Bone marrow (tissue), 2 donors: ENCODE measurements at places on chromosomes 3 and 15.

DNA sequence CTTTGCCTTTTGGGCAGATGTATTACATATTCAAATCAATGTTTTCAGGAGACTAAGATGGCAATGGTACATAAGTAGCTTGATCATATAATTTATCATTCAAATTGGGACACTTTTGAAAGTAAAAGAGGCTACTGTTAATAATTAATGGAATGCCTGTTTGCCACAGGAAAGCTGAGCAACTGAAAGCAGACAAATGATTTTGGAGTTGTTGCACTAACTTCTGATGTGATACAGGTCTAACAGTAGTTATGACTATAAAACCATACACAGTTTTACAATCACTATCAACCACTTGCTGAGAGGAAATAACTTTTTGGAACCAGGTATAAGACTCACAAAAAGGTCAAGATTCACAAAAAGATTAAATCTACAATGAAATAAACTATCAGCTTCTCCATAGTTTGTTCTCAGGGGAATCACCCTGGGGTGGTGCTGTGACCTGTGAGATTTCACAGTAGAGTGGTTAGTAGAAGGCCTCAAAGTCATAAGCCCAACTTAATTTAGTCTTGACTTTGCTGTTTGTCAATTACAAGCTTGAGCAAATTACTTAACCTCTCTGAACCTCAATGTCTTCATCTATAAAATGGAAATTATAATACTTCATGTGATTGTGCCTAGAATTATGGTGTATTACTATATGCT lies 42.7 kb downstream of the HHLA2 start:
- no peak for DNase-seq

GRCh38 chr3:150331978-150332568 lies 76.0 kb upstream of the TSC22D2 start:
- no peak for DNase-seq

GRCh38 chr3:43783987-43784639 lies 93.4 kb downstream of the ABHD5 start:
- no peak for DNase-seq

DNA sequence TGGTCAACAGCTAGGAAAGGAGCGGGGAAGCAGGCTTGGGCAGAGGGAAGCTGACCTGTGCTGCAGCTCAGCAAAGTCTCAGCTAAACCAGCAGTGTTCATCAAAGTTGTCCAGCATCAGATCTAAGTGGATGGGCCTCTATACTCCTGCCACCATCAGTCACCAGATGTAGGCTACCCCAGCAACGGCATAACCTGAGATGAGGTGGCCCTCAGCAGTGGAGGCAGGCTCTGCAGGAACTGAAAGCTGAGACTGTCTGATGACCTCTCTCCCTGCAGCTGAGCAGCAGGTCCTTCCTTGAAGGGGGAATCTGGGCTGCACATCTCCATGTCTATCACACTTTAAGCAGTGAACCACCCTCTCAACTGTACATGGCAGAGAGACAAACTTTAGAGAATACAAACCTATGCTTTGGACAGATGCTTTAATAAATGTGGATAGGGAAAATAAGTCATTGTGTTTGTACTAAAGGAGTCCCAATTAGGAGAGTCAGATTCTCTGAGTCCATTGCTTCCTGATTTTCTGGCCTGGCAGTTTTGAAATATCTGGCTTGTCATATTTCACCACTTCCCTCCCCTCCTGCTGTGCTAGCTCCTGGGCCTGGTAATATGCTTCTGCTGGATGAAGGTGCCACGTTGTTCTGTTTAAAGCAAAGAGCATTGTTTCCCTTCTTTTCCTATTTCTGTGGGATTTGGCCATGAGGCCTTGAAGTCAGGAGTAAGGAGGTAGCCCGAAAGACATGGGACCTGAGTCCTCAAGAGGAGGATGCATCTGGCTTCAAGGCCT lies 11.1 kb upstream of the PSTPIP1 start:
- no peak for DNase-seq

DNA sequence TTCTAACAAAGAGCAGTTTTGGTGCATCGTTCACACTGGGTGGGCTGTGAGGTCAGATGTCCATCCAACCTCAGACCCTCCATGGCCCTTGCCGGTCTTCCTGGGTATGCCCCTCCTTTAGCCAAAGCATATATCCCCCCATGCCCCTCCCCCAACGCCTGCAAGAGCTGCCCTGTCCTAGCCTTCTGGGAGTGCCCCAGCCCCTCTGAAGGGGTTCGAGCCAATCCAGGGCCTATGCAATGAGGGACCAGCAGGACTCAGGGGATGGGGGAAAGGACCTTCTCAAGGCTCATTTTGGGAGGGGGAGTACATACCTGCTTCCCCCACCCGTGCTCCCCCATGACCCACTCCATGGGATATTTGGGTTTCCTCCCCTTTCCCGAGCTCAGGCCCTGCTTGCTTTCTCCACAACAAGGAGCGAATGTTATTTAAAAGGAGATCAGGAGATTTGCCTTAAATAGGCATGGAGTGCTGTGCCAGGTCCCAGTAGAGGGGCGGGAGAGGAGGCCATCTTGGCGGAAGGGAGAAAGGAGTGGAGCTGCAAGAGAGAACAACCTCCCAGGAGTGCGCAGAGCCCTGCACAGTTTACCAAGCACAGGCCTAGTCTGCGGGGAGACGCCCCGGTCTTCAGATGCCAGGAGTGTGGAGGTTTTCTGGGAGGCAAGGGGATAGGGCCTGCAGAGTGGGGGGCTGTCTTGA lies 18.2 kb downstream of the PIF1 start:
- no peak for DNase-seq

DNA sequence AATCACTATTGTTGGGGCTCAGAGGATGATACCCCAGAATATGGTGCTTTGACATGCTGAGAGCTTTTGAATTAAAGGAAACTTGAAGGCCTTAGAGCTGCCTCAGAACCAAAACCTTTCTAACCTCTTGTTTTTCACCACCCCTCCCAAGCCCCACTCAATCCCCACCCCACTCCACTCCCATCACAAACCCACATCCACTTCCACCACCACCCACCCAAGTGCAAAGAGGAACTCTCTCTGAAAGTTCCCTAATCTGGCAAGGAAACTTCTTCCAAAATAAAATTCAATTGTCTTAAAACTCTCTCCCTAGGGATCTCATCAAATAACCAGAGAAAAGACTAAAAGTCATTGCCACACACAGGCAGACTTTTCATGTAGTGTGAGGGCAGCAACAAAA lies 301.2 kb upstream of the ARHGEF26 start:
- peak; percentile 54 for DNase-seq

GRCh38 chr15:75675579-75676404 lies 28.1 kb downstream of the SNX33 start:
- no peak for DNase-seq

DNA sequence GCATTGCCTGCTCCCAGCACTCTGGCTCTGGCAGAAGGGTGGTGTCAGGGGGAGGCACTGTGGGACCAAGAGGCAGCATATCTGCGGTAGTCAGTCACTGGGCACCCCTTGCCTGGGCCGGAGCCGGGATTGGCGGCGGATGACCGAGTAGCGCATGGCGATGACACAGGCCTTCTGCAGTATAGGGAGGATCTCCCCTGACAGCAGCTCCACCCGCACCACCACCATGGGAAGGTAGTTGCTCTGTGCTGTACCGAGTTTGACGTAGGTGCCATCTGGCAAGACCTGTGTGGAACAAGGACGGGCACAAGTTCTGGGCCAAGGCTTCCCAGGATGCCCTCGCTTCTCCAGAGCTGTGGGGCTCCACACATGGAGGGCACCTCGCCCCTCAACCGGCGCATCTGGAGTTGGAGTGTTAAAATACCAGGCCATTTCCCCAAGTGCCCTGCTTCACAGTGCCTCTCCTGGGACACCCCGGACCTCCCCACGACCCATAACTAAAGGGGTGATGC lies 6.6 kb downstream of the ACOX2 start:
- DNase-seq = no peak

GRCh38 chr3:181722156-181722555 lies 10.4 kb downstream of the SOX2 start:
- DNase-seq = no peak

GRCh38 chr3:9036404-9037131 lies 73.3 kb upstream of the RAD18 start:
- no peak for DNase-seq

DNA sequence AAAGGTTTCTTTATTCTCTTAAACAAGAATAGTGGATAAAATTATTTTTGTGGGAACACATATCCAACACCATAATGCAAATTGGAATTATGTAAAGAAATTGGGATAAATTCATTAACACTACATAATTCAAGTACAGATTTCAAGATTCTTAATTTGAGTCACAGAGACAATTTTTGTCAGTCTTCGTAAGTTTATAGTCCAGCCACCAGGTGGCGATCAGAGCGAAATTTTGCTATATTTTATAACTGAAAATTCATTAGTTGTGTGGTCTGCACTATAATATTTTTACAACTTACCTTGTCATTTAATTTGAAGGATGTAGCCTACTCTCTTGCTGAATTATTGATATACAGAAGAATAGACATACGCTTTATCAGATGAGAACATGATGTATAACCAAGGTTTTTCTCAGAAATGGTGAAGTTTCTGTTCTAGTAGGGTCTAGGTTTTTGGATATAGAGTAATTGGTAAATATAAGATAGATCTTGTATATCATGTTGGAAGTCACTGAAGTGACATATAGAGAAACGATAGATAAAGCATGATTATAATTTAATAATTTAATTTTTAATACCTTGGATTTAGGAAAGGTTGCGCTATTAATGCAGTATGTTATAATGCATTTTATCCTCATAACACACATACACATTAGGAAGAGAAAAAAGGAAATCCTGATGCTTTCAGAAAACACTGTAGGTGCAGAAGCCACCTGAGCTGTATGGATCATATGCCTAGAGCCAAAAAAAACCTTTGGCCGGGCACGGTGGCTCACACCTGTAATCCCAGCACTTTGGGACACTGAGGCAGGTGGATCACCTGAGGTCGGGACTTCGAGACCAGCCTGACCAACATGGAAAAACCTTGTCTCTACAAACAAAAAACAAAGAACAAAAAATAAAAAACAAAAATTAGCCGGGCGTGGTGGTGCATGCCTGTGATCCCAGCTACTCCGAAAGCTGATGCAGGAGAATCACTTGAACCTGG lies 31.7 kb downstream of the PLSCR4 start:
- no peak for DNase-seq

GRCh38 chr3:83048556-83048955 lies 1287.1 kb upstream of the GBE1 start:
- DNase-seq = no peak

DNA sequence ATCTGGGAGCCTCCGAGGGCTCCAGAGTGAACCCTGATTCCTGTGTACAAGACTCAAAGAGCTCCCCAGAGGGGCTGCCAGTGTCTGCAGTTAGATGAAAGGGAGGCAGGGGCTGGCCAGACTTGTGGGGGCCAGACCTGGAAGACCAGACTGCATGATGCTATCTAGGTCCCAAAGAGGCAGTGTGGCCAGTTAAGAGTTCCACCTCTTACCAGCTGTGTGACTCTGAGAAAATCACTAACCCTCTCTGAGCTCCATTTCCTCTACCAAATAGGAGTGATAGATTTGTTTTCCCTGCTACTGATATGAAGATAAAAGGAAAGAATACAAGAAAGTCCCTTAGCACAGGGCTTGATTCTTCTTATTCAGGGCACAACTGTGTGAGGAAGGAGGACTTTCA lies 29.0 kb downstream of the ACSBG1 start:
- DNase-seq = no peak

GRCh38 chr15:68594533-68595259 lies 15.9 kb downstream of the CORO2B start:
- no peak for DNase-seq

DNA sequence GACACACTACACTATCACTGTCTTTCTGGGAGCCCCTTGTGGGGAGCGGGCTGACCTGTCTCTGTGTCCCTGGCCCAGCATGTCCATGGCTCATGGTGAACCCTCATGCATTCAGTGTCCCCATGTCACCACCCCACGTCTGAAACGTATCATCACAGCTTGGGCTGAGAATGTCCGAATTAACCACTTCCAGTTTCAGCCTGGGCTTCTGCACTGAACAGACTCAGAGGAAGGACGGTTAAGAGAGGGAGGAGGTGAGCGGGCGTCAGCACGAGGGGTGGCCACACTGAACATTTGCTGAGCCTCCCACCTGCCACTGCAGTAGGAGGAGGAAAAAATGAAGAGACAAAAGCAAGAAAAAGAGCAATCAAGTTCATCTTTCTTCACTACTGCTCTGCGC lies 30.5 kb downstream of the ATP2B2 start:
- no peak for DNase-seq

DNA sequence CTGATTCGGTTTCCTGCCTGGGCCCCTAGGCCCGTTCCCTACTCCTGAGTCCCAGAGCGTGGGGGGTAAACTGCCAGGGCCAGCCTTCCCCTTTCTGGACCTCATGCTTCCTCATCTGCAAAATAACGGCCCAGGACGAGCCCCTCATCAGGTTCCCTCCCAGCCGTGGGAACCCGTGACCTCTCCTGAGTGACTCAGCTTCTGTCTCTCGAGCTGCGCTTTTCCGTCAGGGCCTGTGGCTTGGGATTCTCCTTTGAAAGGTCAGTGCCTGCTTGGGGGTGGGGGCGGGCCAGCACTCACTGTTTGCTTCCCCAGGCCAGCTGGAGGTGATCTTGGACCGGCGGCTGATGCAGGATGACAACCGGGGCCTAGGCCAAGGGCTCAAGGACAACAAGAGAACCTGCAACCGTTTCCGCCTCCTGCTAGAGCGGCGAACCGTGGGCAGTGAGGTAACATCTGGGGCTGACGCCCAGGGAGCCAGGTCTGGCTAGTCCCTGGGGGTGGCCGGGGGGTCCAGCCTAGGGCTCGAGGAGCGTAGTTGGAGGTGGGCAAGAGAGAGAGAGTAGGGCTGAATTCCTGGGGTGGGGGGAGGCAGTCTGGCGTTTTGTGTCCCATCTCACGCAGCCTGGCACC lies 12.8 kb downstream of the MAN2A2 start:
- DNase-seq = peak; percentile 86

DNA sequence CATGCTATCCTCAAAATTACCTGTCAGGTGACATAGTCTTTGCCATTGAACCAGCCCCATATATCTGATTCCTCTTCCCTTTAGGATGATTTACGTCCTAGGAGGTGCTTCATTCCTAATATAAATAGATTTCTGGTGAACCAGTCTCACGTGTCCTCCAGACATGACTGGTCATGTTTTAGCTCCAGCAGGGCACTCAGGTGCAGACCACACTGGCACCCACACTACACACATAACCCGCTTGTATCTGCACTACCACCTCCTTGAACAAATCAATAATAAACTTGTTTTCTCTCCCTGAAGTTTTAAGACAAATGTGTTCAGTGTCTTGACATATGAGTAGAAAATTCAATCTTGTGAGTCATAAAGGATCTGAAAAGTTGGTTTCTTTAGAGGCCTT lies 155.5 kb downstream of the GOLIM4 start:
- DNase-seq = no peak

- DNase-seq = no peak
These were observed 203.3 kb downstream of the FEZF2 start for GRCh38 chr3:62169906-62170660.

- DNase-seq = no peak
These were observed 104.4 kb downstream of the TMCO5A start for GRCh38 chr15:38038659-38039442.

GRCh38 chr15:41501191-41501917 lies 7.7 kb downstream of the ITPKA start:
- peak; percentile 17 for DNase-seq
